B cell (primary cell): ENCODE measurements at places on chromosomes 4 and X. TPM values are rescaled to one million over a fixed set of nuclear protein-coding genes. Genes with fewer than 3 reads are reported as not detected.

SOX3 gene
- total RNA-seq, result not detected in 2 replicates

SSX2B gene
- total RNA-seq, result not detected in 2 replicates

GRCh38 chr4:29908276-29908675 lies 811.9 kb upstream of the PCDH7 start:
- no peaks in the 10 kb centered on the region for H3K4me1 ChIP-seq
- H3K36me3 ChIP-seq, result no peaks in the 10 kb centered on the region
- H3K27me3 ChIP-seq, result no peaks in the 10 kb centered on the region
- no peak overlapping the region for H3K4me3 ChIP-seq
- DNase-seq, result no peak
- H3K27ac ChIP-seq, result no peak overlapping the region

- H3K4me1 ChIP-seq, result no peaks in the 10 kb centered on the region
- DNase-seq, result no peak
- H3K36me3 ChIP-seq, result no peaks in the 10 kb centered on the region
- no peak overlapping the region for H3K4me3 ChIP-seq
These were observed 208.4 kb upstream of the HDX start for GRCh38 chrX:84710611-84711010.

DNA sequence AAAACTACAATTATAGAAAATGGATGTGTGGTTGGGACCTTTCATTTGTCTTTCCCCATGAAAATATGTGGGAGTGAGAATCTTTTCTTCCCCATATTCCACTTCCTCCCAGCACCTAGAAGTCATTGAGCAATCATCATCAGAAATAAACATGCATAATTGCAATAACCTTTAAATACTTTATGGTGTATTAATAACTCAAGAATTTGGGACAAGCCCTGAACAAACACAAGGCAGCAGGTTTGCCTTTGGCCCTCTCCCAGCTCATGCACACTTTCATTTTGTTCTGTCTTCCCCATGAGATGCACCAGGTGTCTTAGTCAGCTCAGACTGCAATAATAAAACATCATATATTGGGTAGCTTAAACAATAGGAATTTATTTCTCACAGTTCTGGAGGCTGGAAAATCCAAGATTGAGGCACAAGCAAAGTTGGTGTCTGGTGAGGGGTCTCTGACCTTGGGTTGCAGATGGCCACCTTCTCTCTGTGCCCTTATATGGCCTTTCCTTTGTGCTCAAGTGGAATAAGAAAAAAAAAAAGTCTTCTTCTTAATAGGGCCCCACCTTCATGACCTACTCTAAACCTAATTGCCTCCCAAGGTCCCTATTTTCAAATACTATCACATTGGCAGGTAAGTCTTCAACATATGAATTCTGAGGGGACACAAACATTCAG lies 34.7 kb upstream of the TMEM184C start:
- DNase-seq, result no peak
- H3K36me3 ChIP-seq, result no peaks in the 10 kb centered on the region
- H3K4me1 ChIP-seq, result no peaks in the 10 kb centered on the region
- H3K4me3 ChIP-seq, result no peak overlapping the region
- H3K27ac ChIP-seq, result no peak overlapping the region

DNA sequence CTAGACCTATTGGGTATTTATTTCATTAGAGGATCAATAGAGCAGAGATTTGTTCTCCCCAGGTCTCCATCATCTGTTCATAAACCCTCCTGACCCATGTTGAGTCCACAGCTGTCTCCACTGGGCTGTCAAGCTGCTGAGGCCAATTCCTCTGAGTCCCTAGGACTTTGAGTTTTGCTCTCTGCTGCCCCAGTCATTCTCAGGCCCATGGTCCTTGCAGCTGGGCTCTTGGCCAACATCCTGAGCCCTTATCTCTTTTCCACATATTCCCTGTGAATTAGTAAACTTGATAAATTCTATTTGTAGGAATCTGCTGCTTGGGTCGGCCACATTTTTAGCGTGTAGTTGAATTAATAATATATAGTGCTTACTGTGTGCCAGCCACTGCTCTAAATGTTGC lies 41.9 kb downstream of the FHL1 start:
- DNase-seq, result no peak
- H3K4me3 ChIP-seq, result no peak overlapping the region
- H3K27me3 ChIP-seq, result no peaks in the 10 kb centered on the region
- H3K4me1 ChIP-seq, result peaks cover 13% of the 10 kb centered on the region
- no peaks in the 10 kb centered on the region for H3K36me3 ChIP-seq
- H3K27ac ChIP-seq, result no peak overlapping the region

DNA sequence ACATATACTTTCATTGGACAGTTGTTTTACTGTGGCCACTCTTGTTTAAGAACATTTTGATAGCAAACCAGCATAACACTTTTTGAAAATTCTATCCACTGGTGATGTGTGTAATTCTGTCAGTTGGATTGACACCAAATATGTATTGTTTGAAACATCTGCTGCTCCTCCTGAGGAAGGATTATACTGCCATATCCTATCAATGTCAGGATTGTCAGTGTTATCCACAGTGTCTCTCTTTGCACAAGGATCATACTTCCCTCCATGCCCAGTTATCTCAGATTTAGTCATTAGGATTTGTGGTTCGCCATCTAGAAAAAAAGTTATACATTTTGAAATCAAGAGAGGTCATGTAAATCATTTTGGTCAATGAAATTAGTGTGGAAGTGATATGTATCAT lies 1859.6 kb downstream of the C4orf33 start:
- H3K36me3 ChIP-seq, result no peaks in the 10 kb centered on the region
- H3K4me3 ChIP-seq, result no peak overlapping the region
- H3K4me1 ChIP-seq, result no peaks in the 10 kb centered on the region
- no peaks in the 10 kb centered on the region for H3K27me3 ChIP-seq
- DNase-seq, result no peak

DNA sequence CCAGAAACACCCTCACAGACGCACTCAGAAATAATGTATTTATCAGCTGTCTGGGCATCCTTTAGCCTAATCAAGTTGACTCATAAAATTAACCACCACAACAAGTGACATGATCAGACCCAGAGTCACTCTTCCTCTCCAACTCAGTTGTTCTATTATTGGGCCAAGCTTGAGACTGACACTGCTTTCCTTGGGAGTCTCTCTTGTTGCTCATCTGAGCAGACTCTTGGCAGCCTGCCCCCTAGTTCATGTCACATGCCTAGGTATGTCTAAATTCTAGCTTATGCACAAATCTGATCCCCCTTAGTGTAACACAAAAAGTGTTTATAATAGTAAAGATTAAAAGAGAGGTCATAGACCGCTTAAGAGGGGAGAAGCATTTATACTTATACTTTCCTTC lies 72.6 kb upstream of the ADAMTS3 start:
- no peak overlapping the region for H3K4me3 ChIP-seq
- no peaks in the 10 kb centered on the region for H3K4me1 ChIP-seq
- no peaks in the 10 kb centered on the region for H3K27me3 ChIP-seq

- no peak overlapping the region for H3K27ac ChIP-seq
- peaks cover 4% of the 10 kb centered on the region for H3K27me3 ChIP-seq
- no peaks in the 10 kb centered on the region for H3K4me1 ChIP-seq
- H3K36me3 ChIP-seq, result no peaks in the 10 kb centered on the region
These were observed 330.3 kb upstream of the NOCT start for GRCh38 chr4:138685316-138685715.

- no peak overlapping the region for H3K4me3 ChIP-seq
- no peaks in the 10 kb centered on the region for H3K27me3 ChIP-seq
- H3K4me1 ChIP-seq, result no peaks in the 10 kb centered on the region
- no peak overlapping the region for H3K27ac ChIP-seq
These were observed 204.7 kb downstream of the PACRGL start for GRCh38 chr4:20904966-20905365.

DNA sequence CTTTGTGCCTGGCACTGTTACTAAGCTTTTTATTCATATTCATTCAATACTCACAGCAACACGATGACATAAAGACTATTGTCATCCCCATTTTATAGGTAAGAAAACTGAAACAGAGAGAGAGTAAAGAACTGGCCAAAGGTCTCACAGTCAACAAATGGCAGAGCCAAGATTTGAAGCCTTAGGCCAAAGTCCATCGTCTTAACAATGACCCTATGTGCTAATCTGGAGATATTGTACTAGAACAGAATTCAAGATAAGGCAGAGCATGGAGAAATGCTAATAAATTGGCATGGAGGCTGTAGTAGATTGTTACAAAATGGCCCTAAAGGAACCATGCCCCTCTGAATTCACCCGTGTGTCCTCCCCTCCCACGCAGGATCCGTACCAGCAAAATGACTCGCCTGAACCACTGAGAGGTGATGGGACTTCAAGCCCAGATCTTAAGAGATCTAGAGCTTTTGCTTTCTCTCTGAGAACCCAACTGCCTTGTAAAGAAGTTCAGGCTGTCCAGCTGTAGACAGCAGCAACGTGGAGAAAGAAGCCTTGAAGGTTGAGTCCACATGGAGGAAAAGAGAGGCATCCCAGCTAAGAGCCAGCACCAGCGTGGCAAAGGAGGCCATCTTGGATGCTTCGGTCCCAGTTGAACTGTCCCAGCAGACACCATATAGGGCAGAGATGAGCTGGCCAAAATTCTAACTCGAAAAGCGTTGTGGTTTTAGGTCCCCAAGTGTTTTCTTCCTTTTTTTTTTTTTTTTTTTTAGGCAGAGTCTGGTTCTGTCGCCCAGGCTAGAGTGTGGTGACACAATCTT lies 52.8 kb upstream of the RBM47 start:
- no peak for DNase-seq
- H3K36me3 ChIP-seq, result no peaks in the 10 kb centered on the region
- no peak overlapping the region for H3K27ac ChIP-seq
- no peaks in the 10 kb centered on the region for H3K27me3 ChIP-seq

- peak; percentile 73 for DNase-seq
- peak overlapping the region; percentile 92 for H3K27ac ChIP-seq
- no peaks in the 10 kb centered on the region for H3K27me3 ChIP-seq
- no peak overlapping the region for H3K4me3 ChIP-seq
- H3K36me3 ChIP-seq, result no peaks in the 10 kb centered on the region
These were observed 759 bp upstream of the TBC1D1 start for GRCh38 chr4:37889849-37890800.

DNA sequence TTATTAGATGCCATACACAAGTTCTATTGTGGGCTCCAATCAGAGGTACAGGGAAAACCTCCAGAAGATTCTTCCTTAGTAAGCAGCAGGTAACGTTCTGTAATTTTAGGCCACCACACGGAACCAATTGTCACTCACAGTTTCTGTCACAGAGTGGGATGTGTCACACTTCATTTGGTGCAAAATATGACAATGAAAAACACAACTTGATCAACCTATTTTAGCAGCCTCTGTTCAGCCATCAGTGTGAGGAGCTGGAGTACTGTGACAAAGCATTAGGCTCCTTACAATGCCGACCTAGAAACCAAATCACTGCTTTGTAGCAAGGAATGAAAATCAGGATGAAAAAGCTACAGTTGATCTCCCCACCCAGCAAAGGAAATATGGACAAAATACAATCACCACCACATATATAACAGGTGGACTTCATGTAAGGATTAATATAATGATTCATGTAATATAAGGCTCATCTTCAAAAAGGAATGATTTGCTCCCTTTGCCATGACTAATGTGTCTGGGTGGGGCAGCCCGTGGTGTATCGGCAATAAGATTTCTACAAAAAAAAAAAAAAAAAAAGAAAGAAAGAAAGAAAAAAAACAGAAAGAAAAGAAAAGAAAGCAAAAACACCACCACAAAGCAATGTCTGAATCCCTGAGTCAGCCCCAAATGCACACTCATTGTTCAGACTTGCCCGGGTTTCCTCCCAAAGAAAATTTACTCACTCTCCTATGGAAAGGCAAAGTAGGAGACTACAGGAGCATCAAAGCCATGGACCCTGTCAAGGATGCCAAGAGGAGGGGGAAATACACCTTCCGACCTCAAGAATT lies 36.0 kb downstream of the SLC9A7 start:
- peaks cover 25% of the 10 kb centered on the region for H3K4me1 ChIP-seq
- peak overlapping the region; percentile 1 for H3K27ac ChIP-seq
- no peak for DNase-seq
- H3K36me3 ChIP-seq, result no peaks in the 10 kb centered on the region
- H3K4me3 ChIP-seq, result no peak overlapping the region

- DNase-seq, result peak; percentile 9
- H3K36me3 ChIP-seq, result no peaks in the 10 kb centered on the region
- no peaks in the 10 kb centered on the region for H3K27me3 ChIP-seq
- peaks cover 9% of the 10 kb centered on the region for H3K4me1 ChIP-seq
- H3K4me3 ChIP-seq, result no peak overlapping the region
- H3K27ac ChIP-seq, result no peak overlapping the region
These were observed 123.4 kb downstream of the ASB9 start for GRCh38 chrX:15146515-15146914.

GRCh38 chrX:44228621-44229020 lies 114.9 kb downstream of the EFHC2 start:
- H3K4me1 ChIP-seq, result no peaks in the 10 kb centered on the region
- H3K27ac ChIP-seq, result no peak overlapping the region
- DNase-seq, result peak; percentile 13
- H3K36me3 ChIP-seq, result no peaks in the 10 kb centered on the region
- H3K27me3 ChIP-seq, result no peaks in the 10 kb centered on the region

- H3K27ac ChIP-seq, result no peak overlapping the region
- H3K4me3 ChIP-seq, result no peak overlapping the region
- no peaks in the 10 kb centered on the region for H3K36me3 ChIP-seq
These were observed 493 bp upstream of the KCNIP4 start for GRCh38 chr4:21949073-21949457.

DNA sequence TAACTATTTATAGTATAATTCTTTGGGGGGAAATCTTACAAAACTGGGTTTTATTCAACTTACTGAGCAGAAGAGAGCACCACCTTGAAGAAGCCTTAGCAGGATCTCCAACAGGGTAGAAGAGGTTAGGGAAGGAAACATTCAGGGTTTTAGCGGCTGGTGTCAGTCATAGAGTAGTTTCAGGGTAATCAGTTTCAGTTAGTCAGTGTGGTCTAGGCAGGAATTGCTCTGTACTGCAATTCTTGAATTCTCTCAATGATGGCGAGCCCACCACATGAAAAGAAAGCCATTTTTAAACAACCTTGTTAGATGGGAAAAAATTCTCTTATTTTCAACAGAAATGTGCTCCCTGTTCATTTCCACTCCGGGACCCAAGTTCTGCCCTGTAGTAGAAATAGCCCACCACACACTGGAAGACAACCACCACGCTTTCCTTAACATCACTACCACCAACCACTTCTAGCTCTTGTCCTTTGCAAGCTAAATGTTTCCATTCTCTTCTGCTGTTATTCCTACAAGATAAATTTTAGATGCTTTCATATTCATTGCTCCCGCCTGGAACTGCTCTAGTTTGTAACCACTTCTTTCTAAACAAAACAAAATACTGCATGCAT lies 25.9 kb downstream of the COL25A1 start:
- H3K27me3 ChIP-seq, result no peaks in the 10 kb centered on the region
- DNase-seq, result no peak
- no peaks in the 10 kb centered on the region for H3K4me1 ChIP-seq
- H3K4me3 ChIP-seq, result no peak overlapping the region
- H3K36me3 ChIP-seq, result no peaks in the 10 kb centered on the region

DNA sequence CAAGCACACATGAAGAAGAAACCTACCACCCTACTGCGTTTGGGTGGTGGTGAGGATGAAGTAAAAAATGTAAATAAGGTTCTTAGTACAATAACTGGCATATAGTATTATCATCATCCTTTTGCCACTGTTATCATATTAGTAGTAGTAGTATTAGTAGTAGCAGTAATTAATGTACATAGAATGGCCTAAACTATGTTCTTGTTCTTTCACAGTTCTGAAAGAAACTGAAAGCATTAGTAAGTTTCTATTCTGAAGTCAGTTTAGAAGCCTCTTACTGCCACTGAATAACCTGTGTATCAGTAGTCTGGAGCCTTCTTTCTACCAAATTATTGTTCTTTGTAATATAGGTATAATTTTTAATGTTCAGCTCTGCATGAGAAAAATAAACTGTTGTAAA lies 21.0 kb downstream of the COL4A6 start:
- no peaks in the 10 kb centered on the region for H3K36me3 ChIP-seq
- DNase-seq, result no peak
- no peak overlapping the region for H3K27ac ChIP-seq
- H3K4me3 ChIP-seq, result no peak overlapping the region
- no peaks in the 10 kb centered on the region for H3K27me3 ChIP-seq
- H3K4me1 ChIP-seq, result no peaks in the 10 kb centered on the region
